NCI-H774 (cell line): ENCODE measurements at places on chromosomes 7 and 10.

GRCh38 chr7:29038463-29038862 lies 80.3 kb upstream of the TRIL start:
- no peak for DNase-seq

GRCh38 chr10:21519397-21519933 lies 6.0 kb downstream of the SKIDA1 start:
- DNase-seq = no peak

DNA sequence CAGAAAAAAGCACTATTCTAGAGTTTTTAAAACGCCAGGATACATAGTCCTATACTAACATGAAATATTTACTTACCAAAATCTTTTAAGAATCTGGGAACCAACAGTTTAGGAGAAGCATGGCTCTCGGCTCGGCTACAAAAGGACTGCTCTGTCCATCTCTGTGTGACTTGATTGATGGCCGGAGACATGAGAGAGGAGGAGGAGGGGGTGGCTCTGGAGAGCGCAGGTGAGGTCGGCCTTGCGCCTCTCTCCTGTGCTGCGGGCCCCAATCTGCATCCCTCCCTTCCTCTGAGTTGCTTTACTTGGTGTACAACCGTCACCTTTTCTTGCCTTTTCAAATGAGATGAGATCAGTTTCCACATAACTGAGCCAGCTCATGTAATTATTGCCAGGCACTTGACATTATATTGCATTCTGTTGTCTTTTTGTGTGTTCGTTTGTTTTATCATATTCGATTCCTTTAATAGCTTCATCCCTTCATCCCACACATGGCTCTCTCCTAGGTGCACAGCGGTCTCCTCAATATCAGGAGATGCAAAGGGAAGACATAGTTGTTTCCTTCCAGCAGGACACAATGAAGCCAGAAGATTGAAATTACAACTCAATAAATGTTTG lies 87.8 kb upstream of the KLF6 start:
- DNase-seq = no peak

- DNase-seq = no peak
Measured at GRCh38 chr10:34960983-34961382, 129.2 kb downstream of the CUL2 start.

- DNase-seq = no peak
Measured at GRCh38 chr10:35236739-35237138, 99.6 kb upstream of the CCNY start.

GRCh38 chr10:91713461-91714072 lies 80.7 kb upstream of the PPP1R3C start:
- no peak for DNase-seq

GRCh38 chr7:41882745-41883420 lies 180.0 kb upstream of the INHBA start:
- no peak for DNase-seq

DNA sequence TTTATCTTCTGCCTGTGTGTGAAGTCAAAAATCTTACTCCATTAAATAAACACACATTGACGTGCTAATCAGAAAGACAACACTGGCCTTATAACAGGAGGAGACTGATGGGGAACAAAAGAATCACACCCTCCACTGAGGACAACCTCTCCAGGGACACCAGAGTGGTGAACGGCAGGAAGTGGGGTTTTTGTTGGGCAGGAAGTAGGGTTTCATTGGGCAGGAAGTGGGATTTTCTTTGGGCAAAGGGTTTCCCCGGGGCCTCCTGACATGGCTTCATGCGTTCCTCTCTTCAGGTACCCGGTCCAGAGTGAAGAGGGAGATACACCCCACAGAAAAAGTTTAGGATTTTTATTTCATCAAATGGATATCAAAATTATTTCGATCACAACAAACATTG lies 30.6 kb downstream of the ADARB2 start:
- no peak for DNase-seq

- DNase-seq = peak; percentile 1
Measured at GRCh38 chr10:131786756-131787605, 113.8 kb upstream of the PPP2R2D start.

DNA sequence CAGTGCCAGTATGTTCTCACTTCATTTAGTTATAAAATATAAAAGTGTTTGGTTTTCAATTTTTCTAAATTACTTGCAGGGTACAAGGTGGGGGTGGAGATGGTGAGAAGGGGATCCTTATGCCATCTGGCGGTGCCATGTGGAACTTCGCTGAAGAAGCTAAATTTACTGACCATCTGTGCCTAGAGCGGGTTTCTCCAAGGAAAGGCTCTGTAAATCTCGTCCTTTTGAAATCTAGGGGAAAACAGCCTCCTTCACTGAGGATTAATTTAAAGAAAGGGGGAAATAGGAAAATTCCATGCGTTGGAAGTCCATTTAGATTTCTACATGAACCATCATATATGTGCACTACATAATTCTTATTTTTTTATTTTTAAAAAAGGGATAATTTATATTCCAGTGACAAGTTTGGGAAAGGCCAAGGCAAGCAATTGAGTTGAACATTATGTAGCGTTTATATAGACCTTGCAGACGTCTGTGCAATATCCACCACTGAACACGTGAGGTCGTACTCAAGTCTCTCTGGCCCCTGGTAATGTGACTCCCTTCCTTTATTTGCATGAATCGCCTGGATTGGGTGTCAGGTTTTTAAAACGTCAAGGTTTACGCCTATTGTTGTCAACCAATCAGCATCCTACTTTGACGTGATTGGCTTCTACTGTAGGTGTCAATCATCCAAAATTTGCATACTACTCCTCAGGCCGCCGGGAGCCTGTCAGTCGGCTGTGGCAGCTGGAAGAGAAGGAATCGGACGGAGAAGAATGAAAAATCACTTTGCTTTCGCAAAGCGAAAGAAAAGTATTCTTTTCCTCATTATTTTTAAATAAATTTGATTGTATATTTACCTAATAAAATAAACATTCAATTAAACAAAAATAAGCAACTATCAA lies 297.1 kb upstream of the NFE2L3 start:
- DNase-seq = peak; percentile 77

DNA sequence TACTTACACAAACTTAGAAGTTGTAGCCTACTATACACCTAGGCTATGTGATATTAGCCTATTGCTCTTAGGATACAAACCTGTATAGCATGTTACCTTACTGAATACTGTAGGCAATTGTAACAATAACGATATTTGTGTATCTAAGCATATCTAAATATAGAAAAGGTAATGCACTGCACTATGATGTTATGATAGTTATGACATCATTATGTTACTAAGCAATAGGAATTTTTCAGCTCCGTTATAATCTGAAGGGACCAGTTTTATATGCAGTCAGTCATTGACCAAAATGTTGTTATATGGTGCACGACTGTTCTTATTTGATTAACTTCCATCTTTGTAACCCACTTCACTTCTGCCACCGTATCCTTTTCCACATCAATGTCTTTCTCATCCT lies 62.0 kb downstream of the CCSER2 start:
- DNase-seq = no peak

GRCh38 chr7:36852017-36852416 lies 127.7 kb upstream of the AOAH start:
- DNase-seq = no peak

DNA sequence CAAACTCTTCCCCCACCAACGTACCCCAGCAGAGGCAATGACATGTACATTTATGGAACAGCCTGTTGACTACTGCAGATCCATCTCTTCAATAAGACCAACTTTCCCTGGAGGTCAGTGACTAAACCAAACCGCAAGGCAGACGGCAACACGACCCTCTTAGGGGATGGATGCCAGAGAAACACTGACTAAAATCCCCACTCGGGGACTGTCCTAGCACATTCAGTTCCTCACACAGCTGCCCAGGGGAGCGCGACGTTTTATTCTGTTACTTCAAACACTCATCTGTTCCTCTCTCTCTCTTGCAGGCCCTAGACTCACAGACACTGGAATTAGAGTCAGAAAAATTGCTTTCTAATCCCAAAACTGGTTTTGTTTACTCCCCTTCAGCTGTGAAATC lies 146.5 kb upstream of the PRSS1 start:
- DNase-seq = no peak

DNA sequence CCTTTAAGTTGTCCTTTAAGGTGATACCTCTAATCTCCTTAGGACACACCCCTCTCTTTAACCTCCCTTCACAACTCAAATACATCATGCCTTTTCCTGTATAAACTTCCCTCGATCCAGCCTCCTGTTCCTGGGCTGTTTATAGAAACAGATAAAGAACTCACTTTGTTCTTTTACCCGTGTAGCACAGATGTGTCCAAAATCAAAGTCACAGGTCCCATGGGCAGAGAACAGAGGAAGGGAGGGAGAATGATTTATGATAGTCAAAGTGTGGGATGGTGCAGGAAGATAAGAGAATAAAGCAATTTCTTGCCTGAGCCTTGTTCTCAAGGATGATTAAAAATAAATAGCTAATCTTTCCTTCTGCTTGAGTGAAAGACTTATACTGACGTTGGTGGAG lies 50.3 kb upstream of the CABCOCO1 start:
- DNase-seq = no peak

DNA sequence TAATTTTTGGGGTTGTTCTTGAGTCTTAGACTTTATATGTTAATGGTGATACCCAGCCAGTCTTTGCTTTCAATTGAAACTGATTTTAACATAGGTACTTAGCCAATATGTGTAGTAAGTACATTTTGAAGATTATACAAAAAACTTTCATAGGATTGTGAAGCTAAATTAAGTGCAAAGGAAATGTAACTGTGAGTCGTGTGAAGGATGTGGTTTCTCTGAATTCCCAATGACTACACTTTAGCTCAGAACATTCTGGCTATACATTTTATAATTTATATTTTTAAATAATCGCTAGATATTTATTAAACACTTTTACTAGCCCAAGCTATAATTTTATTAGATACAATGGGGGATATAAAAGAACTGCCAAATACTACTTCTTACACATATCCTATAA lies 359.3 kb downstream of the PCLO start:
- DNase-seq = no peak

- no peak for DNase-seq
Measured at GRCh38 chr10:116910910-116911309, 61.6 kb downstream of the ENO4 start.

DNA sequence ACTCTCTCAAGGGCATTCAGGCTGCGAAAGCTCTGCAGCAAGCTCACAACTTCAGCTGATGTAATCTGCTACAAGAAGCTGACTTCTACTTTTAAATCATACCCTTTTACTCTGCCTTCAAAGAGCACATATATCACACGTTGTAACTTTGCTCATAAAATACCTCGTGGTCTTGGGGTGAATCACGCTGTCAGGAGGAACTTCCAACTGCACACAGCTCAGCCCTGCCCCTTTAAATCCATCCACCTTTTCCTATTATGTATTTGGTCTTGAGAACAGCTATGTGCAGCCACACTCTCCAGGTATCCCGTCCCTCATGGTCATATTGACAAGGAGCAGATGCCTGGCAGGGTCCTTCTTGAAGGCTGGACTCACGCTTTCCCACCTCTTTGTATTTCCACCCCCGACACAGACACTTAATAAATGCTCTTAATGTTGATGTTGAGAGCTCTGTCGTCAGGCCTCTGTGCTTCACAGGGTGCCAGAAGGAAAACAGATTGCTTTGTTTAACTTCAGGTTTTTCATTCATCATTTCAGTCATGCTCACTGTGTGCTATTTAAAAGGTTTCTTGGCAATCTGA lies 47.6 kb downstream of the ICA1 start:
- no peak for DNase-seq

DNA sequence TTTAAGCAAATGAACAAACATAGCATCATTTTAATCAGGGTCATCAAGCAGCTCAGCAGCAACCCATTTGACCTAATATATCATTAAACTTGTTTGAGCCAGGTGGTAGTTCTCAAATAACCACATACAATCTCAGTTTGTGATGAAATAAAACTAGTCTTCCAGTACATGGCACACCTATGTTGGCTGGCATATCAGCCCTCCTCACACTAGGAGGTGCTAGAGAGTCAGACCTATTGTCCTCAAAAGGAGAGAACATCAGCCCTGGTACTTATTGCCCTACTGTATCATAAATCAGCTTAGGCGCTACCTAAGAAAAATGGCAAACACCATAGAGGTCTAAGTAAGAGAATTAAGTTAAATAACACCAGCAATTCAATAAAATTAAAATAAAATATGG lies 81.7 kb downstream of the CABCOCO1 start:
- DNase-seq = no peak

- DNase-seq = no peak
Measured at GRCh38 chr10:548238-548901, 141.1 kb downstream of the DIP2C start.

DNA sequence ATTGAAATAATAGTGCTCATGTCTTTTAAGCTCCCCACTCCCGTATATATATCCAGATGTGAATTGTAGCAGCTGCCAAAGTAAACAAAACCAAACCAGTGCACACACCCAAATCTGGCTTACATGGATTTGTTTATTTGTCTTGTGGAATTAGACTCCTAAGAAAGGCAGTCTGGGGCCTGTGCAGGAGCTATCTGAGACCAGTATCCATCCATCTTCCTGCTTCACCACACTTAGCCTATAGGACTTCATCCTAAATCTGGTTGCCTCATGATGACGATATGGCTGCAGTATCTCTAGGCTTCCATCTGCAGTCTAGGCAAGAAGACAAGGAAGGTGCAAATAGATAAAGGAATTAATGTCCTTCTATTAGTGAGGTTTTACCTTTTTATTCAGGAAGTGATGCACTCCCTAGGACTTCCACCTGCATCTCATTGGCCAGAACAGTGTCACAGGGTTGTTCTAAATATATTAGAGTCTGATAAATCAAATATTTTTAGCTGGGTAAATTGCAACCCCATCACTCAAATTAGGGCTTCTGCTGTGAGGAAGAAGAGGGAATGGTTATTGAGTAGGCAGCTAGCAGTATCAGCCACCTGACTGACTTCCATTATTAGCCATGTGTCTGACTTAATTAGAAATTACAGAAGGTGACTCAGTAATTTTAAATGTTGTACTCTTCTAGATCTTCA lies 6.0 kb downstream of the WIPF3 start:
- no peak for DNase-seq

GRCh38 chr10:21315645-21316220 lies 209.7 kb downstream of the SKIDA1 start:
- DNase-seq = no peak

DNA sequence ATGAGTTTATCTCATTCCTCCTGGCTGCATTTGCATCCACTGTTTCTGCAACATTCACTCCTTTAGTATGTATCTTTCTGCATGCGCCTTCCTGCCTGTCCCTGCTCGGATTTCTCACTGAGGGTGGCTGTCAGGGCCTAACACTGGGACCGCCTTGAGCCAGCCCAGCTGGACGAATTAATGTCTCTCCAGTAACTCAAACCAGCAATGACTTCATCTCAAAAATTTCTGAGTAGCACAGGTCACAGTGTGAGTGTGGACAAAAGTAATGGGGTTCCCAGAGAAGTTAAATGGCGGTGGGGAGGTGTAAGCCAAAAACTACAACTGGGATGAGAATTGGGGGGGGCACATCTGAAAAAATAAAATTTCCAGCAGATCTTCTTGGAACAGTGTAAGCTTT lies 444.0 kb upstream of the MGMT start:
- no peak for DNase-seq

GRCh38 chr10:6053816-6054631 lies 8.1 kb downstream of the IL2RA start:
- DNase-seq = no peak

DNA sequence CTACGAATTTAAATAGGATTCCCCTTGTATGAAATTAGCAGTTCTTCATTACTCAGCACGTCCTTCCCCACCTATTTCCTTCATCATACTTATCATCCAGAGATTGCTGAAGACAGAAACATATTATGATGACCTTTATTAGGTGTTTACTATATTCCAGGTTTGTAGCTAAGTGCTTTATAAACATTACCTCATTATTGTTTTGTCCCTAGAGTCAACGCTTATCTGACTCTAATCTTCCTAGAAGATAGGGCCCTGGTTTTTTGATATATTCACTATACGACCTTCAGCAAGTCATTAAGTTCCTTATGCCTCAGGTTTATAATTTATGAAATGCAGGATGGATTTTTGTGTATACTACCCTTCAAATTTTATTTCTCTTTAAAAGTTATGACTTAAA lies 36.8 kb upstream of the NRP1 start:
- DNase-seq = no peak
